ENCODE measurements at places on chromosomes 13 and 19.

- peaks cover 4% of the 10 kb centered on the region for H3K4me1 ChIP-seq
- no peak overlapping the region for H3K4me3 ChIP-seq
Measured at GRCh38 chr13:41352935-41353840, 42.1 kb downstream of the NAA16 start.

GRCh38 chr19:34096020-34096915 lies 76.0 kb upstream of the LSM14A start:
- no peaks in the 10 kb centered on the region for H3K36me3 ChIP-seq
- no peak overlapping the region for H3K27ac ChIP-seq
- peaks cover 7% of the 10 kb centered on the region for H3K4me1 ChIP-seq
- H3K27me3 ChIP-seq = no peaks in the 10 kb centered on the region
- H3K4me3 ChIP-seq = no peak overlapping the region

DNA sequence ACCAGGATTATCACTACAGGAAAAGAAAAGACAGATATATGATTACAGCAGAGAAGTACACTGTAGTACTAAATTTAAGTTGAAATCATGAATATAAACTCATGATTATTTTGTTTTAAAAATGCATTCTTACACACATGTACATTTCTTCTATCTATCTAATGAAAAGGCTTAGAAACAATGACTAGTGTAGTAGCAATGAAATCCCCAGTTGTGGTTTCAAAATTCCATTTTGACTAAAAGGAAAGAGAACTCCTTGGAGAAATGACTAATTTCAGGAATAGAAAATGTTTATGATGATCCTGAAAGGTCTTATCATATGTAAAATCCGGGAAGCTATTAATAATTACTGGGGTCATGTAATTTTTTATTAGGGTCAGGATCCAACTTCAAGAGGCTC lies 195.0 kb upstream of the STARD13 start:
- no peaks in the 10 kb centered on the region for H3K4me1 ChIP-seq
- peaks cover 3% of the 10 kb centered on the region for H3K27me3 ChIP-seq
- no peak overlapping the region for H3K27ac ChIP-seq
- no peak for DNase-seq
- peaks cover 16% of the 10 kb centered on the region for H3K36me3 ChIP-seq

DNA sequence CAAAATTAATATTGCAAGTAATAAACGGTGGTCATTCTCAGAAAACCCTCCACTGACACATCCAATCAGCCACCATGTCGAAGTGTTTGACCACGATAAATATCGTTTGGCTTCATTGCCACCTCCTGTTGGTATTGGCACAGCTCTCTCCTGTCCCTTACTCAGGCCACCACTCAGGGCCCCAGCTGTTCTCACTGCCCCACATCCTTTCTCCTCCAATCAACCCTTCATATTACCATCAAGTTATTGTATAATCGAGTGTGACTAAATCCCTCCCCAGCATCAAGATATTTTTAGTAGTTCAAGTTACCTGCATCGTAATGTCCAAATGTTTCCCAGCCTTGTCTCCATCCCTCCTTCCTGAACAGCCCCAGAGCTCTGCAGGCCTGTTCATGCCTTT lies 50.4 kb downstream of the SACS start:
- peaks cover 31% of the 10 kb centered on the region for H3K4me1 ChIP-seq
- H3K27ac ChIP-seq = no peak overlapping the region
- DNase-seq = no peak
- H3K36me3 ChIP-seq = no peaks in the 10 kb centered on the region
- no peak overlapping the region for H3K4me3 ChIP-seq
- no peaks in the 10 kb centered on the region for H3K27me3 ChIP-seq

- DNase-seq = peak; percentile 83
- peaks cover 10% of the 10 kb centered on the region for H3K36me3 ChIP-seq
- H3K27me3 ChIP-seq = peaks cover 12% of the 10 kb centered on the region
- H3K4me1 ChIP-seq = peaks cover 21% of the 10 kb centered on the region
- peak within 1 kb of the TSS; percentile 92 for H3K4me3 ChIP-seq
Measured at GRCh38 chr13:95644601-95645052, at the start of gene DZIP1. Gene DZIP1 (minus strand): TSS chr13:95644706. CDS start chr13:95642029, 2,677 bp downstream.
